ENCODE measurements at places on chromosomes 4 and X.

- H3K4me1 ChIP-seq = no peaks in the 10 kb centered on the region
- no peak overlapping the region for H3K27ac ChIP-seq
These were observed 66.8 kb downstream of the RTL9 start for GRCh38 chrX:110425222-110426154.

DNA sequence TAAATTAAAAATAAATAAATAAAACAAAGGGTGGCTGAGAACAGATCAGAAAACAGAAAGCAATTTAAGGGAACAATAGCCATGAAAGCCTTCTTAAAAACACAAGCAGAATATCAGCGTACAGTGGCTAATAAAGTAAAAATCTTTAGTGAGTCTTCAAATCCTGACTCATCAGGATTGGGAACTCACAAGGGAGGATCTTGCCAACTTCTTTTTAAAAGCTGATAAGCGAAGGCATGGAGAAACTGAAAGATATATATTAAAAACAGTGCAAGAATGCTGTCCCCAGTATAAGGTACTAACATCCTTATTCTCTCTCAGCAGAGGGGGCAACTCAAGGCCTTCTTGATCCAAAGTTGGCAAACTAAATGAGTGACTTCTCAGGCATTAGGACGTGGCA, 180.1 kb downstream of the DHX15 start:
- no peak overlapping the region for H3K4me3 ChIP-seq
- H3K4me1 ChIP-seq = no peaks in the 10 kb centered on the region
- H3K27ac ChIP-seq = no peak overlapping the region
- H3K36me3 ChIP-seq = no peaks in the 10 kb centered on the region
- H3K27me3 ChIP-seq = no peaks in the 10 kb centered on the region

DNA sequence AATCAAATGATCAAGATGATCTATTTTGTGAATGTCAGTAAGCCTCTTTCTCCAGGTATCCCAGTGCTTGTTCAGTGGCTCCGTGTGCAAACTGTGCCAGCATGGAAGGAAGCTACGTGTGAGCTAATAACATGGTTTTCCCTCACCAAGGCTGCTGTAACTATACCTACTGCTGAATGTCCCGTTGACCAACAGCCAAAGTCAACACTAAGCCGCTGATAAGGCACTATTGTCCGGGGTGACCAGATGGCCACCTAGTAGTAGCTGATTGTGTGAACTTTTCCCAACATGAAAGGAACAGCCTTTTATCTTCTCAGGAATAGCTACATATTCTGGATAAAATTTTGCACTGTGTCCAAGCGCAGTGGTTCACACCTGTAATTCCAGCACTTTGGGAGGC, 58.0 kb upstream of the ABCG2 start:
- no peaks in the 10 kb centered on the region for H3K4me1 ChIP-seq
- no peak overlapping the region for H3K4me3 ChIP-seq
- no peaks in the 10 kb centered on the region for H3K36me3 ChIP-seq
- no peak for DNase-seq
- no peaks in the 10 kb centered on the region for H3K27me3 ChIP-seq

- H3K27ac ChIP-seq = no peak overlapping the region
- H3K27me3 ChIP-seq = no peaks in the 10 kb centered on the region
- DNase-seq = no peak
- no peaks in the 10 kb centered on the region for H3K36me3 ChIP-seq
These were observed 270.6 kb upstream of the GK2 start for GRCh38 chr4:79678472-79679202.

DNA sequence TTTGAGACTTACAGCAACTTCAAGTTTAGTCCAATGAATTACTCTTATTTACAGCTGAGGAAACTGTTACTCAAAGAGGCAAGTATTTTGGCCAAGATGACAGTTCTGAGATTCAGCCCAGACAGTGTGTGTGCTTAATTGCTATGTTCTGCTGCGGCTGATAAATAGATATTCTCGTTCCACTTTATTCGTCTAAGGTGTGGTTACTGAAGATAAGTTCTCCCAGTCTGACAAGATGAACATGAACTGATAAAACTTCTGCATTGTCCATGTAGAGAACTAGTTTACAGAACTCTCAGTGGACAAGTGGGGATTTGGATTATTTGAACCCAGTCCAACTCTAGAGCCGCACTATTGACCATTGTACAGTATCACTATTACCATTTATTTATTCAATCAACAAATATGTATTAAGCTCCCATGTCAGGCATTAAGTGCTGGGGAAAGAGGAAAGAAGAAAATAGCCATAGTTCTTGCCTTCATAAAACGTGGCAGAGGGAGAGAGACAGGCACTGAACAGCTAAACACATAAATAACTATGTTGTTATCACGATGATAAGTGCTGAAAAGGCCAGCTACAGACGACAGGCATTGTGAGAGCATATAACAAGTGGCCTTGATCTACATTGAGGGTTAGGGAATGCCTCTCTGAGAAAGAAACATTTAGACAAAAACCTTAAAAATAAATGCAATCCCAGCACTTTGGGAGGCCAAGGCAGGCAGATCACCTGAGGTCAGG, 4.0 kb upstream of the DHX15 start:
- no peaks in the 10 kb centered on the region for H3K36me3 ChIP-seq
- no peak overlapping the region for H3K4me3 ChIP-seq
- H3K27ac ChIP-seq = no peak overlapping the region
